ENCODE measurements at places on chromosomes 5 and 9.

DNA sequence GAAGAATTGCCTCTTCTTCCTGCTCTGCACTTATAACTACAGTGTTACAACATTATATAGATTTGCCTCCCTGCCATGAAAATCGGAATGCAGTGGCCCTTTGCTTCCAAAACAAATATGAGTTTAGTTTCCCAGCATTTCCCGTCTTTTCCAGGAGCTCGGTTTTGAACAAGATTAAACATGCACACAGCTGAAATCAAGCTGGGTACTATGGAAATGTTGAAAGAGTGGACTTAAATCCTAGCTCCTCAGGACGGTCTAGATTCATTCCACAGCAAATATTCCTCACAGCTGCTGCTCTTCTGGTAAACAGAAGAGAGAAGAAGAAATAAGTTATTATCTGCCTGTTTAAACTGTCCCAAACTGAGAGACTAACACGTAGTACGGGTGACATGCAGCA, 161.4 kb downstream of the PIK3R1 start:
- DNase-seq = no peak

- DNase-seq = no peak
Measured at GRCh38 chr5:143040622-143041021, 270.4 kb downstream of the ARHGAP26 start.

DNA sequence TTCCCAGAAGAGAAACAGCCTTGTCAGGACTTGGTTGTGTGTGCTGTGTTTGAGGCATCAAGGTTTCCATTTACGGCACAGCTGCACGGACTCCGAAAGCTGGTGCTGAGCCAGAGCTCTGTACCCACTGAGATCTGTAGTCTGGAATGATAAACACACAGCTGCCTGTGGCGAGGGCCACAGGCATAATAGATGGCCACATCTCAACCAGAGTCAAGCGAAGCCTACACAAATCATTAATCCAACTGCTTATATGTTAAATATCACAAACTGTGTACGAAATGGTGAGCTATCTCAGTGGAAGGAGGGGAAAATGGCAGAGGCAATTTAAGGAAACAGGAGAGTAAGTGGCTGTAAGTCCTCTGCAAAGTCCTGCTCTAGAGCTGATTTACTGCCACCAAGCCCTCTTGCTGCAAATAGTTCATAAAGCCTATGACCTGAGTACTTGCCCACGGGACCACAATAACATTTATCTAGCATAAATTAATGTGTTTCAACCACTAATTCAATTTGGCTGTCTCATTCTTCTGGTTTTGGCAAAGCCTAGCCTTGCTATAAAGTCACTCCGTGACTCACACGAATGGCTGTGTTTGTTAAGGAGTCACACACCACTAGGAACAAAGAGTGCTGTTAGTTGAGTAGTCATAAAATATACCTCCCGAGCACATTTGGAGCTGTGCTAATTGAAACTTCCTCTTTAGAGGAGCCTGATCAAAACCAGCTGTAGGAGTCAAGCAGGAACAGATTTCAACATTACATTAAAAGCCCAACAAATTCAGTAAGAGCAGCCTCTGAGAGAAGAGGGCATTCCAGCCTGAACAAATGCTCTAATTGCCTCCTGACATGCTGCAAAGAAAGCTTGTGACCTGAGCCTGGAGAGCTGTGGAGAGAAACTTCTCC, 738.6 kb upstream of the ZNF608 start:
- DNase-seq = peak; percentile 92

DNA sequence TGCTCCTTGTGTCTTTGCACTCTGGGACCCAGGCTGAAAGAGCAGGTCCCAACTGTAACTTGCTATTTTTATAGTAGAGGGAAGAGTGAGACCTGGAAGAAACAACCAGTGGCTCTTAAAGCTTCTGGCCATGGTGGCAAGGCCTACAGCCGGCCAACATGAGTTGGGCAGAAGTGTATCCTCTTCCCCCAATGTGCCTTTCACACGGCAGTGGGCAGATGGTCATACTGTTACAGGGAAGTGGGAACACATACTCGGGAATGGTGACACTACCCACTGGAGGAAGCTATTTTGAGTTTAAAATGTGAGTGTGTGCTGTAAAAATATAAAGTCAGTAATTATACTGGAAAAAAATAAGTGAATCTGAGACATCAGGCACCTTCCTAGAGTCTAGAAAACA, 116.0 kb downstream of the MVB12B start:
- DNase-seq = no peak

DNA sequence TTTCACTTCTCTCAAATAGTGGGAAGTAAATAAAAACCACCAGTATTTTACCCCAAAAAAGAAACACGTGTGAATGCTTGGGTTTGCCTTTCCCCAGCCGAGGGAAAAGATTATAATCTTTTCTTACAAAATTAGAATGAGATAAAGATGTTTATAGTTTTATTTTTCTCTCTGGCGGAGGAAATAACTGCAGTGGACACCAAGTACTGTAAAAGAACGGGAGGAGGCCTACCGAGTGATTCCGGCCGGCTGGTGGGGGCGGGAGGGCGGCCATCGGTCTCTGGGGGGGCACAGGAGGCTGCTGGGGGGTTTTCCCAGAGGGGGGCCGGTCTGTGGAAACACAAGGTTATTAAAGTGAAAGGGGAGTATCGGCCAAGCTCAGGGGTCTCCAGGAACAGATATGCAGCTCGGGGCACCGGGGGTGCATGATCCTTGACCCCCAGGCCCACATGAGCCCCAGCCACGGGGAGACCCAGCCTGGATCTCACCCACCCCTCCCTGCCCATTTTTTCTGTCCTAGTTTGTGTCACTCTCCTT, 29.4 kb downstream of the LCP2 start:
- no peak for DNase-seq

GRCh38 chr9:132090771-132091170, 11.1 kb upstream of the MED27 start:
- DNase-seq = no peak

DNA sequence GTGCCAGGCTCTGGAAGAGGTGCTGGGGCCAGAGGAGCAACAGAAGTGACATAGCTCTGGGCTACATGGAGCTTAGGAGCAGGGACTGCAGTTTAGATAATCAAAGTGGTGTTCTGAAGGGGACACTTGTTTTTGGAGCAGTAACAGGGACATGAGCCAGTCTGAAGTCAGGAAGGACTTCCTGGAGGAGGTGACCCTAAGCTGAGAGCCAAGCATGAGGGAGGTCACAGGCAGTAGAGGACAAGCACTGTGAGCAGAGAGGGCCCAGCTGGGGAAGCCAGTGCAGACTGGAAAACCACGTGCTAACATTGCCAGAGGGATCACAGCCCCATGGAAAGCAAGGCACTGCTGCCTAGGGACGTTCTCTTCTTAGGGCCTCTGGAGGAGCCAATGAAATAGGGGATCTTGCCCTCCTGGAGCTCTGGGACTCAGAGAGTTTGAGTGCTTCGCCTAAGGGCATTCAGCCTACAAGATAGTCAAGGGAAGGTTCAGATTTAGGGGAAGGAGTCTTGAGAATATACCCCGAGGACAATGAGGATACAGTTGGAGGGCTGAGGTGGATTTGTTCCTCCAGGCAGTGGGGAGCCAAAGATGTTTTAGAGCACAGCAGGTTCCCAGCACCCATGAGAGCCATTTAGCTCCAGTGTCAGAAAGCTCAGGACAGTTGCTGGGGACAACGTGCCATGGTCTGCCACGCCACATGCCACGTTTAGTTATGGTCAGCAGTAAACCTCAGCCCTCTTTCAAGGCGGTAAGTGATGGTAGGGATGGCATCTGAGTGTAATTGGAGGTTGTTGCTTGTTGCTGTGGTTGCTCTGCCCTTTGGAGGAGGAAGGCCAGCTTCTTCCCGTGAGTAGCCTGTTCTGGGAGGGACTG, 40.5 kb upstream of the SH3PXD2B start:
- no peak for DNase-seq

GRCh38 chr5:110854200-110854599, 115.4 kb downstream of the SLC25A46 start:
- no peak for DNase-seq

- peak; percentile 31 for DNase-seq
Measured at GRCh38 chr9:70229579-70229978, 29.2 kb upstream of the SMC5 start.

GRCh38 chr5:159343295-159344094, 13.2 kb upstream of the IL12B start:
- DNase-seq = no peak

GRCh38 chr5:60494635-60495034, 205.3 kb downstream of the DEPDC1B start:
- DNase-seq = no peak

DNA sequence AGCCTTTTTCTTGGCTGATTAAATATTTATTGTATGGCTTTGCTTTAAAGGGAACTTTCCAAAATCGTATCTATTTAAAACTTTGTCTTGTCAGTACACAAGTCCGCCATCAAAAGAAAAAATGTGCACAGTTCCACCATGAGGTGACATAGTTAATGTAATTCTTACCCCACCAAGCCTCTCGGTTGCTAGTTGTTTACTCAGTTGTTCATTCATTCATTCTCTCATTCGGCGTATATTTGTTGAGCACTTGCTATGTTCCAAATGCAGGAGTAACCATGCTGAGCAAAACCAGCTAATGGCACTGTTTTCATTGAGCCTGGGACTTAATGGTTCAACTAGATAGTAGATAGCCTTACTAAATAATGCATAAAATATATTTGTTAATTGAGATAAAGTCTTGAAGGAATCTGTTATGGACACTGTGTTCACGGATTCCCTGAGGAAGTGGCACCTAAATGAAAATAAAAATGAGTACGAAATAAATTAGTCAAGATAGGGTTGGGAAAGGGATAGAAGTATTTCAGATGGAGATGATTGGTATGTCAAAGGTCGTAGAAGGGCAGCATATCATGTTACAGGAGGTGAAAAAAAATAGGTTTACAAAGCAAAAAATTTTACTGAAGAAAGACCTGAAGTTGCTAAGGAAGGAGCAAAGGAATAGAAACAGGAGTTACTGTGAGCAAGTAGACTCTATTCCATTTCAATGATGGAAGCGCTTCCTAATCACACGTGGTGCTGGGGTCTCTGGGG, 1.5 kb downstream of the DCAF10 start:
- DNase-seq = no peak

DNA sequence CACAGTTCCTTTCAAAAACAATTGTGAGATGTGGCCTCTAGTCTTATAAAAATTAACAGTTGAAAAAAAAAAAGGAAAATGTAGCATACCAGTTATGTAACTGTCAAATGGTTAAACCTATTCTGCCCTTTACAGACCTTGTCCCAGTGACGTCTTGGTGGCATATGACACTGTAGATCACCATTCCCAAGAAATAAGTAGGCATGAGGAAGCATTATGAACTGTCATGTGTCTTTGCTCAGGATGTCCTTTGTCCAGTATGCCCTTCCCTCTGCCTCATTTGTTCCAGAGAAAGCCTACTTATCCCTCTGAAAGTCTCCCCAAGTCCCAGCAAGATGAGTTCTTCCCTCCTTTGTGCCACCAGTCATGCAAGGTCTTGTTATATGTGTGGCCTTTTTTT, 63.2 kb downstream of the PAM start:
- no peak for DNase-seq

DNA sequence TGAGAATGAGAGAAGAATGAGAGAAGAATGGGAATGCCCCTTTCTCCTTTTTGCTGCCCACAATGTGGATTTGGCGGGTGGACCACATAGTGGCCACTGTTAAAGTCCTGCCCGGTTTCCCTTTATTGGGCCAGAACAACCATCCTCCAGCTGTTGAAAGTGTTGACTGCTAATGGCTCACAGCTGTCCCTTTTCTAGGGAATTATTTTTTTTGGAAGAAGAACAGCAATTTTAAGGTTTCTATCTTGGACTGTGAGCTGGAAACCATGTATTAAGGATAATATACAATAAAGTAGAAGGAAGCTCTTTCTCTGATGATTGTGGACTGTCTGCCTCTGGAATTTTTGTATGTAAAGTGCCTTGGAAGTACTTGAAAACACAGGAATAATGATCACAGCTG, 185.9 kb downstream of the DMRT2 start:
- no peak for DNase-seq

DNA sequence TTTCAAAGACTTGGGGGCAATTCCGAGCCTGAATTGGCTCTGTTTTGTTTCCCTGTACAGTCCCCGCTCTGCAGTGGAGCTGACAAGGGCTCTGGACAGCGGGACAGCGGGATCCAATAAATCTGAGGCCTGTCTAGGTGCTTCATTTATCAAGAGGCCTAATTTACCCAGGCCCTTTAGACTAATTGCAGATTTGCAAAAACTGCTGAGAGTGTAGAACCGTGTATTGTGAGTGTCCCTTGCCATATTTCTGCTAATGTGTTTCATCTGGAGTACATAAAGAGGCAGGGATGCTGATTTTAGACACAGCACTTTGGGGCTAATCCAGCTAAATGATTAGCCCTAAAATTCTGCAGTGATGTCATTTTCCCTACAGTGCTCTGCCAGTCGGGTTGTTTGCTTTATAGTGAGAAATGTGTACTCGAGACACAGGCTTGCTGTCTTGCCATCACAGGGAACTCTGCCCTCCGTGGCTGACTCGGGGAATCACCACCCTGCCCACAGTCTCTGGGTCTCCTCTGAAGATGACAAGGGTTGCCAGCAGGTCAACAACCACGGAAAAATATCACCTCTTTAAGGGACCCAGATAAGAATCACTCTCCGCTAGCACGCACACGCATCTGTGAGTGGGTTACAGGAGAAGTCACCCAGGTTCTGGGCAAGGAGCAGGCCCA, 592.0 kb downstream of the BNC2 start:
- DNase-seq = no peak

- no peak for DNase-seq
Measured at GRCh38 chr9:13001989-13002580, 227.3 kb downstream of the LURAP1L start.

- no peak for DNase-seq
Measured at GRCh38 chr5:136819526-136820302, 454.4 kb upstream of the TRPC7 start.

DNA sequence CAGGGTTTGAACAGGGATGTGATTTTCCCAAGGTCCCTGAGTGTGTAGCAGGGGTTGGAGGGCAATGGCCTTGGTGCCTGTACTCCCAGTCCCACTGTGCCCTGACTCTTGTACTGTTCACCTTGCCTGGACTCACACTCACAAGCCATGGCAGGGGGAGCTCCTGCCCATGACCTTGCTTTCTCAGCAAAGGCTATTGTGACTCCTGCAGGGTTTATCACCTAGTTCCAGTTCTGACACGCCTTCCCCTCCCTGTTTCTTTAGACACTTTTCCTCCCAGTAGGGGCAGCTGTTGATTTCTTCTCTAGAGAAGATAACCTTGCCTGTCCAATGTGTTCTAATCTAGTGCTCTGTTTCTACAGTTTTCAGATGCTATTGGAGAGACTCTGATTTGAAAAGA, 139.5 kb downstream of the FSTL4 start:
- no peak for DNase-seq

- DNase-seq = no peak
Measured at GRCh38 chr5:41517909-41518308, 7.5 kb upstream of the PLCXD3 start.

DNA sequence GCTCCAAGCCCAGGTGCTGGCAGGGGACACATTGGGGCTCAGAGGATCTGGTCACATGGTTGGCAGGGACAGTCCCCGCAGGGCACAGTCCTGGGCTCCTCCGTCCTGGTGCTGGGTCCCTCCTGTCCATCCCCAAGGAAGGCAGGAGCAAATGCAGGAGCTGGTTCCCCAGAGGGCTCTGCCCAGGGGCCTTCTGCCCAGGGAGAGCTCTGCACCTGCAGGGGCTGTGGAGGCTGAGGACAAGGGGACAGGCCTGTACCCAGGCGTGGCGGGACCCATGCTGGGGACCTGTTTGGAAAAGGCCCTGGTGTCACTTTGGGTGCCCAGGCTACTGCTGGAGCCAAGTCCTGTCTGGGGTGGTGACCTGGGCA, 7.2 kb downstream of the SPATA31E1 start:
- no peak for DNase-seq

GRCh38 chr9:78468231-78468630, 171.3 kb downstream of the PSAT1 start:
- DNase-seq = no peak
